Epithelial cell of proximal tubule (primary cell): ENCODE measurements at places on chromosomes 7 and 10.

DNA sequence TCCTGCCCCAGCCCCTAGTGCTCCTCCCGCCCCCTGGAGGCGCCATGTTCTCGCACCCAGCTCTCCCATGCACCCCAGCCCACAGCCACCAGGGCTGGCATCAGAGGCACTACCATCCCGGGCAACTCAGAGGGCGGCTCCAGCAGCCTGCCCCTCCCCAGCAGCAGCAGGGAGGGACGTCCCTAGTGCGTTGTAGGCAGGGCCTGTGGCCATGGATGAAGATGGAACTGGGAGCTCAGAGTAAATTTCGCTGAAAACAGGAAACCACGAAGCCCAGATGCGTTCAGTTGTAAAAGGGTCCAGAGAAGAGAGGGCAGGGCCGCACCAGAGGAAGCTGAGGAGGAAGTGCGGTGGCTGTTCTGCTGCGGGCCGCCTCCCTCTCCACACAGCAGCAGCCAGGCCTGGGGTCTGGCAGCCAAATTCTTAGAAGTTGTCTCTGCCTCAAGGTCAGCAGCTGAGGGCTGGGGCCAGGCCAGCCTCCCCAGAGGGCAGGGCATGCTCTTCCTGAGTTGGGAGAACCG, 24.6 kb downstream of the VSIR start:
- no peak for DNase-seq

DNA sequence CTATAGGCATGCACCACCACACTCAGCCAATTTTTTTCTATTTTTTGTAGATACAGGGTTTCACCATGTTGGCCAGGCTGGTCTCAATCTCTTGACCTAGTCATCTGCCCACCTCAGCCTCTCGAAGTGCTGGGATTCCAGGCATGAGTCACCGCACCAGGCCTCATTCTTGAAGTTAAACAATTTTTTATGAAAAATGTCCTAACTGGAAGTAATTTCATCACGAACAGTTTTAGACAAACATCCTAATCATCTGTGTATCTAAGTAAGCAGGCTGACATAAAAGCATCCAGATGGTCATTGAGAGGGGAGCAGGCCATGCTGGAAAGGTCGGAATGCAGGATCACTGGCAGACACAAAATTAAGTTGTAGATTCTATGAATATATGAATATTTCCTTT, 269.1 kb downstream of the ZMYND11 start:
- no peak for DNase-seq

DNA sequence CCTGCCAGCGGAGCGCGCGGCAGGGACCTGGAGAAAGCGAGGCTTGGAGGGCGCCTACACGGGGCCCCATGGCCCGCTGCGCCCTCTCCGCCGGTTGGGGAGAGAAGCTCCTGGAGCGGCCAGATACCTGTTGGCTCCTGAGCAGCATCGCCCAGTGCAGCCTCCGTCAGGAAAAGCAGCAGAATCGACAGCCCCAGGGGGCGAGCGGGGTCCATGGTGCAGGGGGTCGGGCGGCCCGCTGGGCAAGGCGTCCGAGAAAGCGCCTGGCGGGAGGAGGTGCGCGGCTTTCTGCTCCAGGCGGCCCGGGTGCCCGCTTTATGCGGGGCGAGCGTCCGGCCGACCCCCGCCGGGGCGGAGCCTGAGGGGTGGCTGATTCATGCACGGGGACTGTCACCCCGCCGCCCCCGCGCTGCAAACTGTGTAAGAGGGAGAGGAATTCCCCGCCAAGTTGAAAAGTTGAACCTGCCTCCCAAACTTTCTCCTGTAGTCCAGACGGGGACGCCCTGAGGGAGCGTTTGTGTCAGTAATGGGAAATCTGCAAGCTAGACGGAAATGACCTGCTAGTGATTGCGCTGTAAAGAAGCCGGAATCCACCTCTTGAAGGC, at the start of gene TFPI2:
TFPI2 (minus strand) TSS at position 290 of the 605 bp plus-strand sequence; CDS start at position 215, 75 bp downstream.
- peak; percentile 70 for DNase-seq

- no peak for DNase-seq
Observed at GRCh38 chr10:125146791-125147579, 13.4 kb downstream of the CTBP2 start.

- no peak for DNase-seq
Observed at GRCh38 chr7:8581842-8582241, 148.4 kb downstream of the NXPH1 start.

GRCh38 chr10:121002586-121003205, 151.5 kb downstream of the WDR11 start:
- DNase-seq, result no peak

GRCh38 chr10:43926875-43927406, 278.3 kb upstream of the ZNF32 start:
- no peak for DNase-seq

- DNase-seq, result no peak
Observed at GRCh38 chr7:32887395-32887794, 4.2 kb downstream of the KBTBD2 start.

DNA sequence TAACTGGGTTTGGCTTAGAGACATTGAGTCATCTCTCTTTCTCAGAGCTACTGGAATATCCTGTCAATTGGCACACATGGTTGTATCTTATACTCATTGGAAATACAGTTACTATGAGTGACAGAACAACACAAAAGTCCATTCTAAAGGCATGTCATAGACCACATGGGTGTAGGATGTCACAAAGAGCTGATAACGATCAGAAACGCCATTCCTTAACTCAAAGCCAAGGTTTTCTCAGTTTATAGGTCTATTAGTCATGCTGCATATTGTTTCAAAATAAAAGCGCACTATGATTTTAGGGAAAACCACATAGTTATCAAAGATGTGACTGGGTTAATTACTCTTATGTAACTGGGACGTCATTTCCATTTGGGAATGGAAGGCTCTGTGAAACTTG, 147.2 kb upstream of the FAM171A1 start:
- no peak for DNase-seq

DNA sequence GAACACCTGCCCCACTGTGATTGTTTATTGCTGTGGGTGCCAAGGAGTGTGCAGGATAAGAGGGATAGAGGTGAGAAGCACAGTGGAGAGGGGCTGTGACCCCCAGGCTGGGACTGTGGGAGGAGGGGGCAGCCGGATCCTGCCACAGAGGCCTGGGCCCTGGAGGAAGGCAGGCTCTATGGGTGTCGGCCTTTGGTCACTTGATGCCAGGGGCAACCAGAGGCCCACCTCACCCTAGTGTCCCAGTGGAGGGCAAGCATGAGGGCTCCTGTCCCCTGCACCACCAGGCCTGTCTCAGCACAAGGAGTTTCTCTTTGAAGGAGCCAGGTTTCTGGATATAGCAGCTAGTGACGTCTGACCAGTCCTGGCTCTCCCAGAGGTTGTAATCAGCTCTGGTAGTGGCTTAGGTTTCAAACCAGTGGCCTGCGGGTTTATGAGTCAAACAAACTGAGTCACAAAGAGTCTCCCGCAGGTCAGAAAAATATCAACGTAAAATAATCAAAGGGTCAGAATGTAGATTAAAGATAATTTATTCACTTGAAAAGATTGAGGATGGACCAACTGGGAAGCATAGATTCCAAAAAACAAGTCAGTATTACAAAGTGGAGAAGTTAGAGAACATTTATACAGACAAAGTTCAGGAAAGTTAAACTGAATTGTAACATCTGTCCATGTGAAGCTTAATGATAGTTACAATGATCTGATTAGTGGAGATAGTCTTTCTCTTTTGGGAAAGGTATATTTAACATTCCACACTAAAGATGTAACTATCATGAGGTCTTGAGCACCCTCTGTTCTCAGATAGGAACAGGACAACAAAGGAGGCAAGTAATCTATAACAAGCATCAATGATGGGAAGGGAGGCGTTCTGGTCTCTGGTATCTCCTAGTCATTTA, 37.2 kb upstream of the ZNF488 start:
- no peak for DNase-seq

- no peak for DNase-seq
Observed at GRCh38 chr7:77543910-77544309, 6.8 kb downstream of the PTPN12 start.

DNA sequence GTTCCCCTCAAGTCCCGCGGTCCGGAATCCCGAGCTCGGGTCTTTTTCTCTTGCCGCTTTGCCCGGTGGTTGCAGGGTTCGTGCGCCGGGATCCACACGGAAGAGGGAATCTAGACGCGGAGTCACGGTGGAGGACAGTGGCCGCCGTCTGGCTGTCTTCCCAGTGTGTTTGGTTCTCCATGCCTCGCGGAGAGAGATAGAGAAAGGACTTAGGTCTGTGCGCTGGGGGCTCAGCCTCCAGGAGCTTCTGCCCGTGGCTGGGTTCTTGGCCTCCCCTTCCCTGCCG, 1.6 kb downstream of the FFAR4 start:
- DNase-seq, result no peak

DNA sequence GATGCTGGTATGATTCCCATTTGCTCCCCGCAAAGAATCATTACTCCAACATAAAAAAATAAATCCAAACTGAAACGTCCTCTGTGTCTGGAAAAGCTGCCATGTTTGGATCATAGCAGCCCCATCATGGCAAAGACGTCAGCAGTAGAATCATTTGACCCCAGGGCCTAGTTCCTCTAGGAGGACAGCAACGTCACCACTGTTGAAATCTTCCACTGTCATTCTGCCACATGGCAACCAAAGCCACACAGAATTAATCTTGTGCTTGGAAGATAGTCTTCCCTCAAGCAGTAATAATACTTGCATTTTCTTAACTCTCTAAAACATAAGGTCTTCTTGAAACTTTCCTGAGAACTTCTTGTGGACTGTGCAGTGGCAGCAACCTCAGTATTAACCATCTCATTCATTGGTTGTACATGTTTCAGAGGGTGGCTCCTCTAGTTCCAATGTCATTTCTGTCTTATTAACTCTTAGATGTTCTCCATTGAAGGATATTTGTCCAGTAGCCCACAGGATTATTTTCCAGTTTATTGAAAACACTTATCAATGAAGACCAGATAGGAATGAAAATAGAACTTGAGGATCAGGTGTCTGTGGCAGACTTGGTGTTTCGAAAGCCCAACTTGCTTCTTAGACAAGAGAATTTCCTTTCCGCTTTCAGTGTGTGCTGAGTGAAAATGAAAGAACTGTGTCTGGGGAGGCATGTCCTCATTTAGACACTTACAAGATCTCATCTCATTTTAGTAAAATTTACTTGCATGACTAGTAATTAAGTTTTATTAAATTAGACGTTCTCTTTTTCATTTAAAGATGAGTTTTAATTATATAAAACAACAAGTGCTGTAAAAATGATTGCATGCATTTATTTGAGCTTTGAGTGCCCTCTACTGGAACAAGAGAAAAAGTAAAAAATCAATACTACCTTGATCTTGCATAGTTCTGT, 28.9 kb upstream of the INHBA start:
- DNase-seq, result no peak

- no peak for DNase-seq
Observed at GRCh38 chr7:66837661-66838060, 83.4 kb upstream of the TMEM248 start.

DNA sequence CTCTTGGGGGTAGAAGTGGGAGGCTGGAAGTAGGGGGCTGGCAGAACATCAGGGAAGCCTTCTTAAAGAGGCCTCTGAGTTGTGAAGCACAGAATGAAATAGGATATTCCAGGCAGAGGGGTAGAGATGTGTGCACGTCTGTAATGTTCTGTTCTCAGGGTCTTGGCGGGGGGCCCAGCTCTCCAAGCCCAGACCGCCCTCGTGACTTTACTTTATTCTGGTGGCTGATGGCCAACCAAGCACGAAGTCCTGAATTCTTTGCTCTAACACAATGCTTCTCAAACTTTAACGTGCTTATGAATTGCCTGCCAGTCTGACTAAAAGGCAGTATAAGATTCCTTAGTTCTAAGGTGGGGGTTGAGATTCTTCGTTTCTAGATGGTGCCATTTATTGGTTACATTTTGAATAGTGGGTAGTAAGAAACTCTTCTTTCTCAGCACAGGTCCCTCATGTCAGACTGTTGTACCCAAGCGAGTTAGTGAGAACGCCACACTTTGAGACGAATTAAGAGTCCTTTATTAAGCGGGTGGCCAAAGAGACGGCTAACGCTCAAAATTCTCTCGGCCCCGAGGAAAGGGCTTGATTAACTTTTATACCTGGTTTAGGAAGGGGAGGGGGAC, 8.2 kb downstream of the PRXL2A start:
- DNase-seq, result no peak

GRCh38 chr10:109894516-109894915, 28.8 kb downstream of the XPNPEP1 start:
- DNase-seq, result no peak

- DNase-seq, result no peak
Observed at GRCh38 chr10:75932921-75933320, 501.5 kb downstream of the LRMDA start.

DNA sequence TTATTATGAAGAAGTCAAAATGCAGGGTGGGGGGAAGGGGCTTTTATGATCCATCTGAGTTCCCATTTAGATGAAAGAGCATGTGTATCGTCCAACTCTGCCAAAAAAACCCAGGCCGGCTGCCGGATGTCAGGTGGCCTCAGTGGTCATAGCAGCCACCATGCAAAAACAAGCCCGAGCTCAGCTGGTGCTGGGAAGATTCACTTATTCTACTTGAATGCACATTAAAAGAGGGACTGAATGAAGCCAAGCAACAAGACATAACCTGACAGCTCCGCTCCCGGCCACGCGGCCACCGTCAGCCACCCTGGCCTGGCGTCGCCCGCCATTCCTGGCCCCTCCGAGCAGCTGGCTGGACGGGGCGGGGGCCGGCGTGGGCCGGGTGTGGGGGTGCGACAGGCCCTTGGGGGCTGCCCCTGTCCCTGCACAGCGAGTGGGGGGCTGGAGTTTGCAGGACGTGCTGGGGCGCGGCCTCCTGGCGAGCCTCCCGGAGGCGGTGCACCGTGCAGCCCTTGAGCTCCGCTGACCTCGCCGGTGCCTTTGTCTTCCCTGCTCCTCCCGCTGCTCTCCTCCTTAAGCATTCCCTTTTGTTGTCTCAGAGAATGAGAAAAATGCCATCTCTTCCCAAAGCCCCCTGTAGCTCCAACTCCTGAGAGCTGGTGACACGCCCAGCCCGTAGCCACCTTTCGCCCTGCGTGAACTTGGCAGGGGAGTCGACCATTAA, 67.8 kb downstream of the EBF3 start:
- DNase-seq, result no peak

GRCh38 chr10:43256531-43257346, 10.1 kb downstream of the RASGEF1A start:
- no peak for DNase-seq

GRCh38 chr7:113394856-113395255, 276.5 kb upstream of the SMIM30 start:
- no peak for DNase-seq

DNA sequence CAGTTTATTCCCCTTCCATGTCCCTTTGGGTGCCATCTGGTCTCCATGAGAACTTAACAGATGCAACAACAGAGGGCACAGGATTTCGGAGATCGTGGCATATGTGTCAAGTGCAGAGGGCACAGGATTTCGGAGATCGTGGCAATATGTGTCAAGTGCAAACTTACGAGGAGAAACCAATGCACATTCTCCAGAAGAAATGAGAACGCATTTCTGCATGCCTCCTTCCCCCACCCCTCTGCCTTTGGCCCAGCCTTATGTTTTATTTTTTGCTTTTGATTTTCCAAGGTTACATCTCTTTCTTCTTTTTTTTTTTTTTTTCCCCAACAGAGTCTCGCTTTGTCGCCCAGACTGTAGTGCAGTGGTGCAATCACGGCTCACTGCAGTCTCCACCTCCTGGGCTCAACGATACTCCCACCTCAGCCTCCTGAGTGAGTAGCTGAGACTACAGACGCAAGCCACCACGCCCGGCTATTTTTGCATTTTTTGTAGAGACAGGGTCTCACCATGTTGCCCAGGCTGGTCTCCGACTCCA, 586 bp upstream of the ANKRD26 start:
- DNase-seq, result no peak
